ENCODE measurements at places on chromosomes 13 and 19.
A peak's percentile ranks its signal among the peaks of the same experiment; 100 is the strongest.

DNA sequence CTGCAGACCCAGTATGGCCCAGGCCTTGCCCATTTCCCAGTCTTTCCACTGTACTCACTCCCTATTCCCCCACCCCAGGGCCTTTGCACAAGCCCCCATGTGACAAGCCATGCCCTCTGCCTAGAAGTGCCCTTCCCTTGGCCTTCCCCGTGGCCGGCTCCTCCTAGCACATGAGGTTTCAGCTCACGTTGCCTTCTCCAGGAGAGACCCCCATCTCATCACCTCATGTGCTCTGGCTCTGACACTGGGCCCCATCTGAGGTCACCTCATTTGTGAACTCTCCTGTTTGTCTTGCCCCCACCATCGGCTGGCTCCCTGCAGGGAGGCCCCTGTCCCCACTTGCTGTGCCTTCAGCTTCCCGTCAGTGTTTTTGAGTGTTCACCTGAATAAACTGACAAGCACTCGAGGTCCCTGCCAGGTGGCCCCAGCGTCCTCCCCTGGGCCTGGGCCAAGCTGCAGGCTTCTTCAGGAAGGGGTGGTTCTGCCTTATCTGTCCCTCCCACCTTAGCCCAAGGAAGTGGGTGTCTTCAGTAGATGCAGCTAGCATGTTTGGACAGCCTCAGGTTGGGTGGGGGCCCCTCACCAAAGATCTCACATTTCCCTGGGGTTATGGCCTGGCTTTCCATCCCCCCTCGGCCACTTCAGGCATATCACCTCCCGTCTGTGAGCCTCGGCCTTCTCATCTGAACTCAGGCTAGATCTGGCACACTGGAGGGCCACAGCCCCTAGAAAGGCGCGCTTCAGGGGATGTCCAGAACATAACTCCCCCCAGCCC is 3.8 kb upstream of the SLC25A42 start:
- no peak for DNase-seq

DNA sequence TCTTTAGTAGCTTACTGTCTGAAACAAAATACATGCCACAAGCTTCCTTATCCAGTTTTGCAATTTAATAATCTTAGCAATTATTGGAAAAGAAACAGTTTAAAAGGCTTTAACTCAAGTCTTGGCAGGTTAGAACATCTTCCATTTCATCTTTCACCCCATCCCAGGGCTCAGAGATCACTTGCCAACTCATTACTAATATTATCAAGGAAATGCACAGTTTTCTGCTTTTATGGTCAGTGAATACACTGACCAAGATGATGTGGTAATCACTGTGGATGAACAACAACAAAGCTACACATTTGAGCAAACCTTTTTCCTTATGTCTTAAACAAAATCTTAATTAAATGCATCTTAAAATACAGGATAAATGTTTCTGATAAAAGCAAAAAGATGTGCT is 48.0 kb upstream of the ITM2B start:
- DNase-seq: no peak

DNA sequence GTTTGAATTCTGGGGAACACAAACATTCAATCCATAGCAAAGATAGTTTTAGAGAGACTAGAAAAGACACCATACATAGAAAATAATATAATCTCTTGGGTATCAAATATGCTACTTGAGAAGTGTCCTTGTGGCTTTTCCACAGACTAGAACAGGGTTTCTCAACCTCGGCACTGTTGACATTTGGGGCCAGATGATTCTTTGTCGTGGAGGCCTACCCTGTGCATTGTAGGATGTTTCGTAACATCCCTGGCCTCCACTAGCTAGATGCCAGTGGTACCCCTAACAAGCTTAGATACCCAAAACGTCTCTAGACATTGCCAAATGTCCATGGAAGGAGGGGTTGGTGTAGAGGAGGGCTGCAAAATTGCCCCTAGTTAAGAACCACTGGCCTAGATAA is 2.2 kb upstream of the ESD start:
- DNase-seq: no peak

DNA sequence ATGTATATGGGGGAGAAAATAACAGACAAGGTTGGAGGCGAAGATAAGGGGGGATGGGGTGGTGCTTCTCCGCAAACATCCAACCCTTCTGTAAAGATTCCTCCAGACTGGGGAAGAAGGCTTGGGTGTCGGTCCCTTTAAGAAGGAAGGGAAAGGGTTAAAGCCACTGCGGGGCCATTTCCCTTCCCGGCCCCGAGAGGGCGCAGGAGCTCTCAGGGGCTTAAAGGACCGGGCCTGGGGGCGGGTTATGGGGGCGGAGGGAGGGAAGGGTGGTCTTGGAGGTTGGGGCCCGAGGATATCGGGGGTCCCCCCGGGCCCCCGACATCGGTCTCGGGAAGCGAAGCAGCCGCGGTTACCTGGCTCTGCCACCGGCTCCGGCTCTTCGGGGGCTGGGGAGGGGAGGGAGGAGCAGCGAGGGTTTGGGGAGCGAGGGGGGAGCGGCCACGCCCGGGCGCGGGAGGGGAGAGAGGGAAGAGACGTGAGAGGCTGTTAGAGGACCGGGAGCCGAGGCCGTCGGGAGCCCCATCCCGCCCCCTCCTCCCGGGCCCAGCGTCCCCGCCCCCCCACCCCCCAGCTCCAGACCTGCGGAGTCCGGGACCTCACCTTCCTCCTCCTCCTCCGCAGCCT is 2.8 kb downstream of the TNNT1 start:
- peak; percentile 16 for DNase-seq

DNA sequence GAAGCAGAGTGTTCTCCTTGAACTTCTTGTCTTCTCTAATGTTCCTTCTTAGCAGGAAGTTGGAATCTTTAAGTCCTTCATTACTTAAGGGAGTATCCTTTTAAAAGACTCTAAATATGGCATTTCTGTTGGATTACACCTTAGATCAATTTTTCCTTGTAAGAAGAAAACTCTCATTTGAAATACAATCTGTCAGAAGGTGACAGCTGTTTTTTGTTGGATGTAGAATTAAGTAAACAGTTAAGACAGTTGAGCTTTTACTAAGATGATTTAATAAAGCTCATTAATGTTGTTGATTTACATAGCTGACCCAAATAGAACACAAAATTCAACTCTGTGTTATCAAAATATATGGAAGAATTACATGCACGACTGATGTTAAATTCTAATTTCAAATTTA is 16.7 kb upstream of the MBNL2 start:
- DNase-seq: no peak

GRCh38 chr19:28359431-28360414 is 853.2 kb downstream of the UQCRFS1 start:
- DNase-seq: no peak

- no peak for DNase-seq
Measured at GRCh38 chr19:43711751-43712355, 4.0 kb upstream of the IRGC start.

DNA sequence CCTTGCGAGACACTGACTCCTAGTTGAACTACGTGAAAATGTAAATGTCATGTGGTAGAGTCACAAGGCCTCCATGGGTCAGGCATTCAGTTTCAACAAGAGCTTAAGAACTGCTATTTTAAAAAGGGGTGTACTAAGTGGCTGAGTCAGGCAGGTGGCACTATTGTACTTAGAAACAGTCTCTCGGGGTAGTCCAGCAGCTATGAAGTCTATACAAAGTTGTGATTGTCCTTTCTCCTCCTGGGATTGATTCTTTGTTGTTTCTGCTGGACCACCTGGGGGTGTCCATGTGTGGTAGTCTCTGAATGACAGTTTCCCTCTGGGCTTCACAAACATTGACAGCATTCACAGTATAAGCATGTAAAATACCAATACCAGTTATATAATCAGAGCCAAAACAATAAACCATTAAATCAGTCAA is 33.0 kb downstream of the UGGT2 start:
- DNase-seq: no peak

DNA sequence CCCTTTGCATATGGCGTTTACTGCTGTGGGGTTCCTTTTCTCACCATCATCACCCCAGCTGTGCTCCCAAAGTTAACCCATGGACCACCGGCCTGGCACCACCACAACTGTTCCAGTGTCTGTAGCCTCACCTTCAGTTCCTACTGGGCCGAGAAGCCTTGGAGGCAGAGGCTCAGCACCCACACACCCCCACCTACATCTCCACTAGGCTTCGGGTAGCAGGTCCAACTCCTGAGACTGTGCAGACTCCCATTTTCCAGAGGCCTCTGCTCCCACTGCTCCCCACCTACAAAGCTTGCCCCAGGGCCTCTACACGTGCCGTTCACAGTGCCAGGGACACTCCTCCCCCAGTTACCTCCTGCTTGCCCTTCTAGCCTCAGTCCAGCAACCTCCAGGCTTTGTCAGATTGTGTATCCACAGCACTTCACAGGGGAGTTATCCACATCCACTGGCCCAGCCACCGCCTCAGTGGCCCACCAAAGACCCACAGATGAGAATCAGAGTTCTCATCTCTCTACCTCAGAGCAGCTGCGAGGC is 14.1 kb downstream of the SLC27A5 start:
- DNase-seq: no peak

GRCh38 chr13:48126944-48127830 is 32.3 kb upstream of the MED4 start:
- peak; percentile 81 for DNase-seq

DNA sequence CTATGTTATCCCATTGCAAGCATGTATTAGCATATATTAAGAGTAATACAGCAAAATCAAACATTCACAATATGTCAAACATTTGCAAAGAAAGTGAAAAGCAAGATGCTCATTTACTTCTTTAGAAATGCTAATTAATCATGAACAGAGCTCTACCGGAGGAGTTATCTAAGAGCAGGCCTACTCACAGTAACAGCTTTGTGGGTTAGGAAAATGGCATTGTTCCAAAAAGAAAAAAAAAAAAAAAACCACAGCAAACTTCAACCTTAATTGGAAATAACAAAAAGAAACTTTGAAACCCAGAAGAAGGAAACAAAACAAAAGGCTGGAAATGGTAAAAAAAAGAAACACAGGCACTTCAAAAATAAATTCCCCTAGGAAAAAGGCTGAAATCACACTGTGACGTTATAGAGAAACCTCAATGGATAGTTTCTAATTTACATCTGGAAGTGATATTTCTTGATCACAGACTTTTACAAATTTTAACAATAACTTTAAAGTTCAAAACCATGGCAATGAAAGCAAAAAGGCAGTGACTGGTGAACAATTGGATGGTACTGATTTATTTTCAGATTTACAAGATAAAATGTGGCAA is 1236.8 kb upstream of the SPRY2 start:
- no peak for DNase-seq

GRCh38 chr13:114260814-114261213 is 20.6 kb upstream of the UPF3A start:
- DNase-seq: no peak

- DNase-seq: peak; percentile 67
Measured at GRCh38 chr13:40984668-40985366, 34.3 kb downstream of the ELF1 start.

DNA sequence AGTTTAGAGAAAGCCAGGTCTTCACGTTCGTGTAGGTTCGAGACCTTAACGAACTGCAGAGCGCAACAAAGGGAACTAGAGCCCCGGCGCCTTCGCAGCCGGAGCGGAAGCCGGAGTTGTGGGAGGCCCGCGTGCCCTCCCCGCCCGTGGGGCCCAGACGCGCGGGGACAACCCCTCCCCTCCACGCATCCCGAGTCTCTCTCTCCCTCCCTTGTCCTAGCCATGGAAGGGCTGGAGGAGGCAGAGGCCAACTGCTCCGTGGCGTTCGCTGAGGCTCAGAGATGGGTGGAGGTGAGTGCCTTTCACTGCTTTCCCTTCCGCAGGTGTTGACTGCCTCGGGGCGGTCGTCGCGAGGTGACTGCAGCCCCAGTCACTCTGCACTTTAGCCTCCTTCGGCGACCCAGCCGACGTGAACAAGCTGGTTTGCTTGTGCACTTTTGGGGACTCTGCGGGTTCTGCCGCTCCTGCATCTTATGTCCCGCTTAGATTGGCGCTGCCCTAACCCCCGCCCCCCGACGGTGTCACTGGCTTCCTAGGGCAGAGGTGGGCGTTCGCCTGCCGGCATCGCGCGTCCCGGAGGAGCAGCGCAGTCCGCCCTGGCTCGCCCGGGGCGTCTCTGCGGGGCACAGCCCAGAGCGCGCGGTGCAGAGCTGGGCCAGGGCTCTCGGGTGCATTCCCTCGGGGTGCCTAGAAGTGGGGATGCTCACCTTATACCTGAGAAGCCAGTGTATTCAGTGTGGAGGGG is 478 bp downstream of the LMO7 start:
- no peak for DNase-seq

DNA sequence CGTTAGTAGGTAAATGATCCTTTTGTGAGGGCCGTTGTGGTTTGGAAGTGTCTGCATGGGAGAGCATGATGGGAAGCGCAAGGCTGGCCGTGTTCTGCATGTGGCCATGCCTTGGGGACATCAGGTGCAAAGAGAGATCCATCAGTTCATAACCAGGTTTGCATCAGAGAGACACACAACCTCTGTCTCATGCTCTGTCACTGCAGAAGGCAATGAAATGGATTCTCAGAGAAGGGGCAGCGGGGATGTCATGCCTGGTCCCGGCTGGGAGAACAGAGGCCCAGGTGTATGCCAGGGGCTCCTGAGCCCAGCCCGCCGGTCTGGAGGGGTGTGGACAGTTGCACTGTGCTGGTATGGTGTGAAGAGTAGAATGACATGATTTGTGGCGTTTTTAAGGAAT is 60.2 kb downstream of the GGACT start:
- no peak for DNase-seq

- no peak for DNase-seq
Measured at GRCh38 chr13:94119360-94119936, 360.0 kb downstream of the DCT start.

- no peak for DNase-seq
Measured at GRCh38 chr13:37241786-37242185, 136.3 kb upstream of the CSNK1A1L start.

- no peak for DNase-seq
Measured at GRCh38 chr13:33751151-33751550, 66.8 kb upstream of the RFC3 start.

GRCh38 chr13:21022056-21022979 is 39.1 kb downstream of the LATS2 start:
- DNase-seq: no peak
